ENCODE measurements at places on chromosomes 4 and X. TPM values are rescaled to one million over a fixed set of nuclear protein-coding genes. Genes with fewer than 3 reads are reported as not detected.

MAGEB1 gene
- polyA plus RNA-seq: not detected

DNA sequence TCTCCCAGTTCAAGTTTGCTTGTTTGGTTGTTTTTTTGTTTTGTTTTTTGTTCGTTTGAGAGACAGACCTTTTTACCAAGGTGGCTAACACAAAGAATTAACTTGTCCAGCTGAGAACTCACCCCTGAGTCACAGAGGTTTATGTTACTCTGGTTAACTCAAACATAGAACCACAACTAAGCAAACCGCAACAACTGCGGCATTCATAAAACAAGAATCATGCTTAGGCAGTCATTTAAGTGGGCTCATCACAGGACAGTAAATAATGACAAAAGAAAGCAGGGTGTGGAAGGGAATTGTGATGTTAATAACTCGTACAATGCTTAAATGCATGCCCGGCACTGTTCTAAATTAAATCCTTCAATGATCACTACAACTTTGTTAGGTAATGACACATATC lies 24.7 kb upstream of the IL13RA1 start:
- no peaks in the 10 kb centered on the region for H3K4me1 ChIP-seq
- no peaks in the 10 kb centered on the region for H3K36me3 ChIP-seq
- no peak overlapping the region for H3K4me3 ChIP-seq
- H3K27me3 ChIP-seq: no peaks in the 10 kb centered on the region
- DNase-seq: no peak

ALPK1 gene
- polyA plus RNA-seq: 7.3 TPM

DNA sequence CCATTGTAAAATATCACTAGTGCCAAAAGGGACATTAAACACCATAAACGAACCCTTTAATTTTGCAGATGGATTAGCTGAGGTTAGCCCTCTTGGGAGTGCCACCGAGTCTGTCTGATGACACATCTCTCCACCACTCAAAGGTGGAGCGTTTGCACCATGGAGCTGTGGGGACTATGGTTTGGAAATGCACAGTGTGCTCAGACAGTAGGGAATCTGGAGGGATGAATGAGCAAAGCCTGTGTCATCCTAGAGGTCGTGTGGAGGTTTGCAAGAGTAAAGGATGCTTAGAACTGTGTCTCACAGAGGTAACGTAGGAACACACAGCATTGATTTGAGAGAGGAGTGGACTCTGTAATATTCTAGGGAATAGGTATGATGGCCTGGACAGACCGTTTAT lies 93.7 kb downstream of the CLNK start:
- H3K4me1 ChIP-seq: peaks cover 21% of the 10 kb centered on the region
- no peaks in the 10 kb centered on the region for H3K27me3 ChIP-seq
- H3K27ac ChIP-seq: peak overlapping the region; percentile 42
- H3K4me3 ChIP-seq: no peak overlapping the region
- H3K36me3 ChIP-seq: no peaks in the 10 kb centered on the region

- no peaks in the 10 kb centered on the region for H3K27me3 ChIP-seq
- no peak for DNase-seq
- peak overlapping the region; percentile 82 for H3K27ac ChIP-seq
- peak overlapping the region; percentile 95 for H3K4me3 ChIP-seq
Observed at GRCh38 chr4:67699603-67700002, 1.4 kb downstream of the UBA6 start.

GRCh38 chrX:96907516-96908272 lies 24.0 kb downstream of the RPA4 start:
- no peak overlapping the region for H3K27ac ChIP-seq
- no peak for DNase-seq
- H3K4me1 ChIP-seq: peaks cover 8% of the 10 kb centered on the region
- no peaks in the 10 kb centered on the region for H3K36me3 ChIP-seq
- no peak overlapping the region for H3K4me3 ChIP-seq
- H3K27me3 ChIP-seq: no peaks in the 10 kb centered on the region

DNA sequence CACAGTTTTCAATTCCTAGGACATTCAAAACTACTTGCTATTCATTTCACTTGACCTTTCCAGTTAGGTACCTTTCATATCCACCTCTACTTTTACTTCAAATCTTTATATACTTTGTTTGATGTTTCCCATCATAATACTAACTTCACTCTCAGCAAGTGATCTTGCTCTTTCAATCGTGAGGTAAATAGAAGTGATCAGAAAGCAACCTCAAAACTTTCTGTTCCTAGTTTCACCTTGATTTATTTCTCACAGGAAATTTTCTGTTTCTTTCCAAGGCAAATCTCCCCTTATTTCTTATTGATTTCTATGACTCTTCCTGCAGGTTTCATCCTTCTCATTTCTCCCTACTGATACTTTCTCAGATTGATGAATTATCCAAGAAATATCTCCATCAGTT lies 623.5 kb downstream of the FSTL5 start:
- no peak overlapping the region for H3K4me3 ChIP-seq
- H3K27me3 ChIP-seq: no peaks in the 10 kb centered on the region
- no peaks in the 10 kb centered on the region for H3K36me3 ChIP-seq

TAF7L gene
- polyA plus RNA-seq: 0.53 TPM

GRCh38 chr4:62028745-62029144 lies 828.6 kb downstream of the ADGRL3 start:
- no peak for DNase-seq
- no peaks in the 10 kb centered on the region for H3K27me3 ChIP-seq
- H3K4me3 ChIP-seq: no peak overlapping the region
- H3K27ac ChIP-seq: no peak overlapping the region

ATP8A1 gene
- 0.29 TPM for polyA plus RNA-seq

TMSB15B gene
- 7.3 TPM for polyA plus RNA-seq

GRCh38 chr4:48121180-48121579 lies 12.9 kb downstream of the TXK start:
- peaks cover 11% of the 10 kb centered on the region for H3K27me3 ChIP-seq
- H3K4me1 ChIP-seq: no peaks in the 10 kb centered on the region
- H3K27ac ChIP-seq: no peak overlapping the region
- DNase-seq: no peak
- no peaks in the 10 kb centered on the region for H3K36me3 ChIP-seq
- H3K4me3 ChIP-seq: no peak overlapping the region
